ENCODE measurements at places on chromosomes 1 and 21.

GRCh38 chr1:7199077-7199779, 414.0 kb downstream of the CAMTA1 start:
- DNase-seq, result no peak

- DNase-seq, result no peak
These were observed 3.3 kb upstream of the COL8A2 start for GRCh38 chr1:36128126-36128904.

GRCh38 chr1:100573960-100574359, 36.0 kb downstream of the GPR88 start:
- no peak for DNase-seq

- no peak for DNase-seq
These were observed 95.6 kb upstream of the FGGY start for GRCh38 chr1:59201341-59201740.

DNA sequence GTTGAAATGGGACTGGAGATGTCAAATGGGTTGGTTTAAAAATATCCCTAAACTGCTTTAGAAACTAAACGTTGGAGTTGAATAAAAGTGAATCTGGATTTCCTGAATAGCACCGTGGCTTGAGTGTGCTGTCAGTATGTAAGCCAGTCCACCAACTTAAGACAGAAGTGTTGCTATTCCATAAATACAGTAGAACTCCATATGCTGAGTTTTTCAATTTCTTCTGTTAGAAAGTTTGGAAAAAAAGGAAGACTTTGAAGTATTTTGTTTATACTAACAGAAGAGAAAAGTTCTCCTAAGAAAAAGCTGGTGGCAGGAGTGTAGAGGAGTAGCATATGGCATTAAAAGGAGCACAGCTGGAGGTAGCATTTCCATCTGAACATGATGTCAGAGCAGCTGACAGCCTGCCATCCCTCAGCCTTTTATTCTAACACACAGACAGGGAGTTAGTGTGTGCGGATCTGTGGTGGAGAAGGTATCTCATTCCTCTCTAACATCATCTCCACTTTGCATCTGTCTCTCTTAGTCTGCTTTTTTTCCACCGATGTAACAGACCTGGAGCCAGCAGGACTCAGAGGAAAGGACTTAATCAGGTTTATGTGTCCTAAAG, at the start of gene ZBTB18:
TSS of gene ZBTB18 (plus strand) at position 449 of the 610 bp plus-strand sequence. CDS start at position 598, 149 bp downstream.
- DNase-seq, result no peak

DNA sequence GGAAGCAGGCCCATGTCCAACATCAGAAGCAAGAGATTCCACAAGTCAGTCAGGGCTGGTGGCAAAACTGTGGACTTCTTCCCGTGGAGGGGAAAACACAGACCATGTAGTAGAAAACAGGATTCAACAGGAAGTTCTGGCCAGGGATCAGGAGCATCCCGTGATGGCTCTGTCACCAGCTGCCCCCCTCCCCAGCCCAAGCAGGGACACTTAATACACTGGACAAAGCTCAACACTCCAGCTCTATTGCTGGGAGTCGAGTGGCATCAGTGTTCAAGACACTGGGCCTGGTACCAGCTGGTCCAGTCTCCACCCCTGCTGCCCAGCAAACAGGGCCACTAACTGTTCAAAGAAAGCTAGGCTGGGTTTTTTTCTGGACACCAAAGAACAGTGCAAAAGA, 3.7 kb downstream of the SLC45A3 start:
- no peak for DNase-seq

DNA sequence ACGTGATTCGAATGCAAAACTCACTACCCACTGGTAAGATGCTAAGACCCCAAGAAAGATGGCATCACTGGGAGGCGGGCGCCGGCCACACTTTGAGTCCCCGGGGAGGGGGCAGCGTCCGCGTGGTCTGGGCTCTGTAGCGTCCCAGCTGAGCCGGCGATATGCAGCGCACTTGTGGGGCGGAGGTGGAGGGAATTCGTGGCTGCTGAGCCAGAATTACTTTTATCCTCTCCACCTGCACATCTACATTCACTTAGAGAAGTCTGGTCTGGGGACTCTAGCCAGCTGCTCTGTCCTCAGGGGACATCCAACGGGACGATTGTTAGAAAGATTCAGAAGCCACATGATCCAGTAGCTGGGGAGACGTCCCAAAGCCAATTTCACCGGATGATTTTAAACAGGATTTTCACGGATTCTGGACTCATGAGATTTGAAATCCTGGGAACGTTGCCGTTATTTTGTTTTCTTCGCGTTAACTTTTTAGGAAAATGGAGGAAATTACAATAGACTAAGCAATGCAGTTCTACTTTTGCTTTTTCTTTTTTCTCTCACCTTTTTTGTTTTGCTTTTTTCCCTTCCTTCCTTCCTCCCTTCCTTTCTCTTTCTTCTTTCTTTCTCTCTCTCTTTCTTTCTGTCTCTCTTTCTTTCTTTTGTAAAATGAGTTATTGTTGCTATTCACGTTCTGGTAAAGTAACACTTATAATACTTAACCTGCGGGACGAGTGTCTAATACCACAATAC, 1.3 kb downstream of the JAM2 start:
- DNase-seq, result no peak

DNA sequence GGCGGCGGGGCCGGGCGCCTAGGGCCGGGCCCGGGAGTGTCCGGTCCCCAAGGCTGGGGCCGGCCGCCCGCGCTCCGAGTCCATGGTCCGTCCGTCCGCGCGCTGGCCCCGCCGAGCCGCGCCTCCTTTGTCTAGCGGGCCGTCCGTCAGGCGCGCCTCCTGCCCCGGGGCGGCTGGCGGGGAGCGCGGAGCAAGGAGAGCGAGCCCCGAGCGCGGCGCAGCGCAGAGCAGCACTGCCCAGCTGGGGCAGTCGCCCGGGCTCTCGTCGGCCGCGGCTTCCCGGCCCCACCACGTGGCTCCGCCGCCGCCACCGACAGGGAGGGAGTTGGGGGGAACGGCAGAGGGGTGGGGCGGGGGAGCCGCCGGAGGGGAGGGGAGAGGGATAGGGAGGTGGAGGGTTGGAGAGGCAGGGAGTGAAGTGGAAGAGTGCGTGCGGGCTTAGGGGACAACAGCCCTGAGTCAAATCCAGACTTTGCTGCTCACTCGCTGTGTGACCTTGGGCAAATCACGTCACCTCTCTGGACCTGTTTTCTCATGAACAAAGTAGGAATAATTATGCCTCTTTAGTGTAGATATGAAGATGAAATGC, at the start of gene NKAIN1:
TSS of gene NKAIN1 (minus strand) at position 235 of the 589 bp plus-strand sequence. CDS start 340 bp downstream, outside the sequence.
- no peak for DNase-seq

GRCh38 chr1:29599826-29600225, 363.5 kb downstream of the PTPRU start:
- no peak for DNase-seq

DNA sequence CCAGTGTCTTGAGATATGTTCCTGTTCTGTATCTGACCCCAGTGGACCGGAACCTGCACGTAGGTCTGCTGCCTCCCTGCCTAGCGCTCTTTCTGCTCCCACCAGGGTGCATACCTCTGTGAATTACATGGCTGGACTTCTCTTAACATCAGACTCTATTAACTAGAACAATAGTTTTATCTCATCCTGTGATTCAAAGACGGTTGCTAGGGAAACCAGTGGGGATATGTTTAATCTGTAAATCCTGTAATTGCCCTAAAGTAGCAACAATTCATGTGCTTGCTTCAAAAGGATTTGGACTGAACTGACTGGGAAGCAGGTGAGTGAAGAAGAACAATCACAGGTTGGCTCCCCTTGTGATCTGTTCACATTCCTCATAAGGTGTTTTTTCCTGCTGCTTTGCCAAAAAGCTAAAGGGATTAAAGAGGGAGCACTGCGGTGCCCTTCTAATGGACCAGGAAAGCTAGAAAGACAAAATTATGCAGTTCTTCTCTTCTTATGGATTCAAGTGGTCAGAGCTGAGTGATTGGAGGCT, 52.7 kb upstream of the DIRAS3 start:
- DNase-seq, result no peak

DNA sequence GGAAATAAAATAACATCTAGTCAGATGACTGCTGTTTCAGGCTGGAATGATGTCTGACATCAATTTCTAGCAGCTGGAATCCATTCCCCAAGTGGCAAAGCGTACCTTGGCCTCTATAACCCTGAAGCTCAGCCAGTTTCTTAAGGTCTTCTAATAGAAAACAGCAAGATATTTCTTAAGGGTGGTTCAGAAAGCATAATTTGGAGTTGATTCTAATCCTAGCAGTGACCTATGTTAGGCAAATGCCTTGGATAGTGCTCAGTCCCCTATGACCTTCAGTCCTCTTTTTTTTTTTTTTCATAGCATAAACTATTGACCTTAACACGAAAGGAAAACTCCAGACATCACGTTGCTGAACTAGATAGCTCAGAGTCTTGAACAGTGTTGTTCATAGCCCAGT, 56.5 kb downstream of the LAMC2 start:
- DNase-seq, result no peak

DNA sequence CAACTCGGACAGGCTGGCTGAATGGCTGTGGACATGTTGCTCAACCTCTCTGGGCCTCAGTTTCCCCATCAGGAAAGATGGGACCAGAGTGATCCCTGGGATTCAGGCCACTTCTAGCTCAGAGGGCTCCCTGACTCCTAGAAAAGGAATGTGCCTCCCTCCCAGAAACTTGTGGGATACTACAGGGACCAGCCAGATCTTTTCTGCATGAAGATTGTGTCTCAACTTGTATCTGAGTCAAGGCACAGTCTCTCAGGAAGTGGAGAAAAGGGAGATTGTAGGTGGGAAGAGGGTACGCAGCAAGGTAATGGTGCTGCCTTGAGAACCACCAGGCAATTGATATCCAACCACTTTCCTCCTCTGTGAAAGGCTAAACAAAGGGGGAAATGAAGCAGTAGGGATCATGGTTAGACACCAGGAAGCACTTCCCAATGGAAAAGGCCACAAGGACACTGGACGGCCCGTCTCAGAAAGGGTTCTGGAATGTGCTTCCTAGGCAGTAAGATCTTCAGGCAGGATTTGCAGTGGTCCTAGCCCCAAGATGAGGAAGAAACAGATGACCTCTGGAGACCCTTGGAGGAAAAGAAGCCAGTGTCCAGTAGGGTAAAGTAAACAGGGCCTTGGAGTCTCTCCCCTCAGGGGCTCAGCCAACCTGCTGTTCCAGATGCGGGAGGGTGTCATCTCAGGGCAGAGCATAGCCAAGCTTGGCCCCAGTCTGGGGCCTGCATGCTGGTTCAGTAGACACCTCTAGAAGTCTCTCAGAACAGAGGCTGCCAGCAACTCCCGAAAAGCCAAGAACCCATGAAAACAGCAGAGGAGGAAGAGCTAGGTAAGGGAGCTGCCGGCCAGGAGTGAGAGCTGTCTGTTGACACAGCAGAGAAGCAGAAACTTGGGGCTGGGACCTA, 16.8 kb downstream of the IFFO2 start:
- DNase-seq, result no peak

DNA sequence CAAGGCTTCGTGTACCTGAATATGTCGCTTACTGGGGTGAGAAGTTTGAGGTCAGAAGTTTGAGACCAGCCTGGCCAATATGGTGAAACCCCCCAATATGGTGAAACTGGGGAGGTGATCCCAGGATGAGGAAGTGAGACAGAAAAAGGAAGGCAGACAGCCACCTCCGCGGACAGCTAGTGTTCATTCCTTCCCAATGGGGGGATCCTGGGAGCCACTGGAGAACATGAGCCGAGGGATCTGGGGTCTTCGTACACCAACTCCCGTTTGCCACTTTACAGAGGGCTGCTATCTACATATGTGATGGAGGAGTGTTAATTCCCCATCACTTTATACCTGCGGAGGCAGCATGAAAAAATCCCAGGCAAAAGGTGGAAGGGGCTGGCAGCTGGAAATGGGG, 19.6 kb upstream of the IFFO2 start:
- no peak for DNase-seq

GRCh38 chr21:26752849-26753248, 92.4 kb downstream of the ADAMTS1 start:
- DNase-seq, result no peak

- DNase-seq, result no peak
These were observed 89.6 kb downstream of the PKN2 start for GRCh38 chr1:88773540-88774150.

DNA sequence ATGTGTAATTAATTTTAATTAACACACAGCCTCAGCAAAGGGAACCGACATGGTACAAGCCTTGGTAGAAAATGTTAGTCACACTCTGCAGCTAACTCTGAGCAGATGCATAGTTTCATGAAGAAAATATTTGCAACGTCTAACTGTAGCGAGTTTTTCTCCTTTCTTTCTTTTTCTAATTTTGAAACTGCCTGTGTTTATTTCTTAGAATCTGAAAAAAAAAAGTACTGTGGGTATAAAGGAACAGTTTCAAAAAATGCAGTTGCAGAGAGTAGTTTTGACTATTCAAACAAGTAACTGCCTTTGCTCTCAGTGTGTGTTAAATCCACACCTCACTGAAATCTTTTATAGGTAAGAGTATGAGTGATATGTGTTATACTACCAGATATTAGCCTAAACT, 149.9 kb upstream of the C1orf105 start:
- DNase-seq, result no peak

GRCh38 chr1:225652729-225653462, at the start of gene ENAH:
ENAH (minus strand) TSS chr1:225653123; CDS start chr1:225652690, 433 bp downstream.
- no peak for DNase-seq

DNA sequence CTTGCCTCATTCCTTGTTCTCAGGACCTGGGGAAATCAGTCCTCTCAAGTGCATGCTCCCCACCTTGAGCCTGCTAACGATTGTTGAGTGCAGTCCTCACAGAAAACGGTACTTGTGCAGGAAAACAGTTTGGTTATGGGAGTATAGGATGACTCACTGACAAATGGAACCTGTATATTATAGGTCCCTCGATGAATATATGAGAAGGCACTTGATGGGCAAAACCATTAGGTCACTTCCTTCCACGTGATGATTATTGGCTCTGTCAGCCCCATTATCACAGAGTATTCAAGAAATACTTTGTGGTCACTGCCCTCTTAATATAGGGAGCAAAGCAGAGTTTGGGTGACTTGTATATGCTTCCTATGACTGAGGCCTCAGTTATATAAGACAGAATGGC, 6.2 kb downstream of the CCDC17 start:
- DNase-seq, result no peak

DNA sequence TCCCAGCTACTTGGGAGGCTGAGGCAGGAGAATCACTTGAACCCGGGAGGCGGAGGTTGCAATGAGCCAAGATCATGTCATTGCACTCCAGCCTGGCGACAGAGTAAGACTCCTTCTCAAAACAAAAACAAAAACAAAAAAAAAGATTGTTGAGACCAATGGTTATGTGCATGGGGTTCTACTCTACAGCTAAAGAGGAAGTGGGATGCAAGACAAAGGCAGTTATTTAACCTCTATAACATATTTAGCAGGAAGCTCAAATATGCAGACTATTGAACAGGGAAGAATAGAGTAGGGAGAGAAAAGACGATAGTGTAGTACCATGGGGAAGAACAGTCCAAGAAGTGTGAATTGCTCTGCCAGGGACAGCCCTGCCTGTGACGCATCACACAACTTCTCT, 227.7 kb downstream of the SMYD3 start:
- no peak for DNase-seq

DNA sequence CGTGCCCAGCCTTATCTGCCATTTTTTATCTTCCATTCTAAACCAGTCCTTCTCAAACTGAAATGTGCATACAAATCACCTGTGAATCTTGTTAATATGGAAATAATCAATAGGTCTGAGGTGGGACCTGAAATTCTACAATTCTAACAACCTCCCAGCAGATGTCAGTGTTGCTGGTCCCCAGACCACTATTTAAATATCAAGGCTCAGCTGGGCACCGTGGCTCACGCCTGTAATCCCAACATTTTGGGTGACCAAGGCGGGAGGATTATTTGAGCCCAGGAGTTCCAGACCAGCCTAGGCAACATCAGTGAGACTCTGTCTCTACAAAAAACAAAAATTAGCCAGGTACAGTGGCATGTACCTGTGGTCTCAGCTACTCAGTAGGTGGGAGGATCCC, 4.1 kb downstream of the UQCRHL start:
- no peak for DNase-seq

- no peak for DNase-seq
These were observed 1.4 kb downstream of the SPTA1 start for GRCh38 chr1:158685085-158685484.

GRCh38 chr1:185600641-185601040, 133.6 kb upstream of the HMCN1 start:
- no peak for DNase-seq

Data from vagina (tissue), 2 donors.